ENCODE measurements at places on chromosomes 12 and 14.

DNA sequence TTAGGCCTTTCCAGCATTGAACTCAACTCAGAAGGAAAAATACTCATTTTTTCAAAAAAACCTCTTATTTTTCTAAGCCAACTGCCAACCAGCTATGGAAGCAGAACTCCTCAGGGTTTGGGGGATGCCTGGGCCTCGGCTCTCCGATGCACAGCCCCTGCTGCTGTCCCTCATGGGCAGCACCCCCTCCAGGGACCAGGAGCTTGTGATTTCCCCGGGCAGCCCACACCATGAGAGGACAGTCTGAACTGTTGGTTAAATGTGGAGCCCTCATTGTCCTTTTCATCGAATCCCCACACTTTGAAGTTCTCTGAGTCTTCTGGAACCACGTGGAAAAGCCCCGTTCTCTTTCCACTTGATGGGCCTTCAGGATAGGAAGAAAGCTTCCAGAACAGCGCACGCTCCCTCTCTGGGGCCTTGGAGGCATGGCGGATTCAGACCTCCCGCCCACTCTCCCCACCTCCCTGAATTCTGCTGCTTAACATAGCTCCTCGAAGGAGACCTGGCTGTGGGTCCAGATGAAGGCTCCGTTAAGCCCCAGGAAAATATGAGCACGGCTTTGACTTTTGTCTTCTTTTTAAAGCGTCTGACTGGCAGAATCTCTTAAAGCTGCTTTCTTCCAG, 156.6 kb downstream of the CALM1 start:
- DNase-seq, result no peak

GRCh38 chr12:24361877-24362580, 412.6 kb upstream of the SOX5 start:
- DNase-seq, result no peak

DNA sequence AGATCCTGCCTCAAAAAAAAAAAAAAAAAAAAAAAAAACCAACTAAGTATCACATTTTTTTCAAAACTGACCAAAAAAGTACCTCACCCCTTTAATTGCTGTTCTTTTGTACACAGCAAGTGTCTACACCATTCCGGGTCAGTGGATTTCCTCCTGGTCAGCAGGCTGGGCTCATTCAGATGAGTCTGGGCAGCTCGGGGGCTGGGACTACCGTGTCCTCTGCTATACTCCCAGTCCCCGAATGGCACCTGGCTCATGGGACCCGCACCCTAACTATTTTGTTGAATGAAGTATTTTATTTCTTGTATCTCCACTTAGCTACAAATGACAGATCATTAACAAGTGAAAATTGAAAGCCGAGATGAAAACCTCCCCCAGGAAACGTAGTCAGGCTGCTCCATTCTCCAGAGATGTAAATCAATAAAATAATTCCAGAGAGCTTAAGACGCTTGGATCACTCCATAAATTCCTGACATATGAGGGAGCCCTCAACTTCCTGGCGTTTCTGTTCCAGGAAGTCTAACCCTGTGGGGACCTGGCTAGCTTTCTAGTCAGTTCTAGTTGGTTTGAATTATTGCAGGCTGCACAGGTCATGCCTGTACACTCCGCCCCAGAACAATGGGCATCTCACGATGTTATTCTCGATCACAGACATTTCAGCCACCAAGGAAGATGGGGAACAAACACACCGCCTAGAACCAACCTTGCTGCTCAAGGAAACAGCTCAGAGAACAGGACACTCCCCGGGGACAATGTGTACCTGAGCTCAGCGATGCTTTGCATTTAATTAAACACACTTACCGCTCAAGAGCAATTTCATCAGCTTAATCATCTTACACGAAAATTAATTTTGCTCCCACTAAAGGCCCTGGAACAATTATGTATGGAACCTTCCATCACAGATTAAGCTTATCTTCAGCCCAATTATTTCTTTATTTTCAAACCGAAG, 76.3 kb downstream of the RIMBP2 start:
- DNase-seq, result no peak

- no peak for DNase-seq
Measured at GRCh38 chr14:48580692-48581091, 905.3 kb upstream of the MDGA2 start.

DNA sequence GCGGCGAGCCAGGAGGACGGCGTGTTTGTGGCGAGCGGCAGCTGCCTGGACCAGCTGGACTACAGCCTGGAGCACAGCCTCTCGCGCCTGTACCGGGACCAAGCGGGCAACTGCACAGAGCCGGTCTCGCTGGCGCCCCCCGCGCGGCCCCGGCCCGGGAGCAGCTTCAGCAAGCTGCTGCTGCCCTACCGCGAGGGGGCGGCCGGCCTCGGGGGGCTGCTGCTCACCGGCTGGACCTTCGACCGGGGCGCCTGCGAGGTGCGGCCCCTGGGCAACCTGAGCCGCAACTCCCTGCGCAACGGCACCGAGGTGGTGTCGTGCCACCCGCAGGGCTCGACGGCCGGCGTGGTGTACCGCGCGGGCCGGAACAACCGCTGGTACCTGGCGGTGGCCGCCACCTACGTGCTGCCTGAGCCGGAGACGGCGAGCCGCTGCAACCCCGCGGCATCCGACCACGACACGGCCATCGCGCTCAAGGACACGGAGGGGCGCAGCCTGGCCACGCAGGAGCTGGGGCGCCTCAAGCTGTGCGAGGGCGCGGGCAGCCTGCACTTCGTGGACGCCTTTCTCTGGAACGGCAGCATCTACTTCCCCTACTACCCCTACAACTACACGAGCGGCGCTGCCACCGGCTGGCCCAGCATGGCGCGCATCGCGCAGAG, 873 bp downstream of the PLXNC1 start:
- peak; percentile 23 for DNase-seq

GRCh38 chr12:110317911-110318310, 36.9 kb downstream of the ATP2A2 start:
- peak; percentile 17 for DNase-seq

DNA sequence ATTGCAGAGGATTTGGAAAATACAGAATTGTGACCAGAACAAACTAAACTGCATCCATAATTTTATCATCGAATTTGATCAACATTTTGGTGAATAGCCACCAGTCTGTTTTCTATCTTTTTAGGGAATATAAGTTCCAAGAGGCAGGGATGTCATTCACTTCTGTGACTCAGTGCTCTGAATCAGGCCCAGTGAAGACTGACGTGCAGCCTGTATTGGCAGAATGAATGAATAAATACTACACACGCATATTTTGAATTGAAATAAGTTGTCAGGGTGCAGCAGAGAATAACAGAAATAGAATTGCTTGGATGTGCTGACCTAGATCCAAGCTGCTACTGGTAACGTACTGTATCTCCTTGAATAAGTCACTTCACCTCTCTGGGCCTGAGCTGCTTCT, 1.3 kb upstream of the EMP1 start:
- no peak for DNase-seq

- DNase-seq, result no peak
Measured at GRCh38 chr14:102901633-102902032, 20.8 kb upstream of the AMN start.

DNA sequence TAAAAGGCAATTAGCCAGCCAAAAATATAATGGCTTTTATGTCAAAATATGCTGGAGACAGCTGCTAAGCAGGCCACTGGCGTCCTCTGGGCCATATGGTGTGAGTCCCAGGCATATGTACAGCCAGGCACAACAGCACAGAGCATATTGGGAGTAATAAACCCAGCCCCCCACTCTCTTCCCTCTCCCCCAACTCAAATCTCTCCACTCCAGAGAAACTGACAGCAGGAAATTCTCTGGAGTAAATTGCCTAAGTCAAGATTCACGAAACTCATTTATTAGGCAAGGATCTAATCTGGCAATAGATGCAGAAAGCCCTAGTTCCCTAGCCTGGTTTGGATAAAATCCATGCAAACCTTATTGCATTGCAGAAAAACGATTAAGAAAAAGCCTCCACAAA, 147.9 kb upstream of the SEL1L start:
- no peak for DNase-seq

- no peak for DNase-seq
Measured at GRCh38 chr14:76015191-76015590, 29.6 kb downstream of the IFT43 start.

DNA sequence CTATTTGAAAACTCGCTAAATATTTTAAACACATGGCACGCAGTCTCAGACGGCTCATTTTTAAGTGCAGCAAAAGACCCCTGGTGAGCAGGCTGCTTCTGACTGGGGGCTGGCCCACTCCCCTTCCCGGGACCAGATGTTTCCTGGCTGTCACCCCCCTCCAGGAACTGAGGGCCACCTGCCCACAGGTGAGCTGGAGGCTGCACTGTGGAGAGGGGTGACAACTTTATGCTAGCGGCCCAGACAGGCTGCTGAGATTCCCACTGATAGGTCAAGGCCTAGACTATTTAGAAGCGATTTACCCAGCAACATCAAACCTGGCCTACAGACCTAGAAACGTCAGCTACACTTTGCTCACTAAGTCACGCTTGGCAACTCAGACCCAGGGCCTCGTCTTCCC, 92.1 kb downstream of the BCL11B start:
- no peak for DNase-seq

GRCh38 chr12:98635657-98636323, 8.8 kb downstream of the IKBIP start:
- DNase-seq, result peak; percentile 63

DNA sequence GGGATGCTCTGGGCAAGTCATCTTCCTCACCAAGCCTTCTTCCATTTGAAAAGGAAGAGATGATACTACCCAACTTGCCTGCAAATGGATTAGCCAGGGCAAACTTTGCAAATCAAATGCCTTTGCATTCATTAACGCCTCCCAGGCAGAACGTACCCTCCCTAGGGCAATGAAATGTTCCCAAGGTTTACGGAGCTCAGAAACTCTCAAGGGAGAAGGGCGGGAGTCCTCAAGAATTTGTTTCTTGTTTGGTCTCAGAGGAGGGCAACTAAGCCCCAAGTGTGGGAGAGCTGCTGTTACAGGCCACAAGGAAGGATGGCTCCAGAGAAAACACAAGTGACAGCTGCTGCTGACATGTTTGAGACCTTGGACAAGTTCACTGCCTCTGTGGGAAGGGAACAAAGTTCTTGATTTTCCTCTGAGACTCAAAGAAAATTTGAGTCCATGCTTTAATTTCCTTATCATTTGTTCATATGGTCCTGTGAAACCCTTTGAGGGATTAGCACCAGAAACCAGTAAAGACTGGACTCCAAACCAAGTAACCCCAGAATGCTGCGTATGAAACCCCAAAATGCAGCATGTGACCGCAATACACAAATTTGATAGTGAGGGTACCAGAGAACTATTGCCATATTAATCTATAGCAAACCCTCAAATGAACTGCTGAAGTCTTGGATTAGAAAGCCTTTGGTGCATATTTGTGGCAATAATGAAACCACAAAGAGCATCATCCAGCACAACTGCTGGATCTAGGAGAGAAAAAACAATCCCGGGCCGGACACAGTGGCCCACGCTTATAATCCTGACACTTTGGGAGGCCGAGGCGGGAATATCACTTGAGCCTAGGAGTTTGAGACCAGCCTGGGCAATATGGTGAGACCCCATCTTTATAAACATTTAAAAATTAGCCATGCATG, 22.9 kb downstream of the SPTB start:
- no peak for DNase-seq

- no peak for DNase-seq
Measured at GRCh38 chr12:26749781-26750180, 83.2 kb downstream of the ITPR2 start.

DNA sequence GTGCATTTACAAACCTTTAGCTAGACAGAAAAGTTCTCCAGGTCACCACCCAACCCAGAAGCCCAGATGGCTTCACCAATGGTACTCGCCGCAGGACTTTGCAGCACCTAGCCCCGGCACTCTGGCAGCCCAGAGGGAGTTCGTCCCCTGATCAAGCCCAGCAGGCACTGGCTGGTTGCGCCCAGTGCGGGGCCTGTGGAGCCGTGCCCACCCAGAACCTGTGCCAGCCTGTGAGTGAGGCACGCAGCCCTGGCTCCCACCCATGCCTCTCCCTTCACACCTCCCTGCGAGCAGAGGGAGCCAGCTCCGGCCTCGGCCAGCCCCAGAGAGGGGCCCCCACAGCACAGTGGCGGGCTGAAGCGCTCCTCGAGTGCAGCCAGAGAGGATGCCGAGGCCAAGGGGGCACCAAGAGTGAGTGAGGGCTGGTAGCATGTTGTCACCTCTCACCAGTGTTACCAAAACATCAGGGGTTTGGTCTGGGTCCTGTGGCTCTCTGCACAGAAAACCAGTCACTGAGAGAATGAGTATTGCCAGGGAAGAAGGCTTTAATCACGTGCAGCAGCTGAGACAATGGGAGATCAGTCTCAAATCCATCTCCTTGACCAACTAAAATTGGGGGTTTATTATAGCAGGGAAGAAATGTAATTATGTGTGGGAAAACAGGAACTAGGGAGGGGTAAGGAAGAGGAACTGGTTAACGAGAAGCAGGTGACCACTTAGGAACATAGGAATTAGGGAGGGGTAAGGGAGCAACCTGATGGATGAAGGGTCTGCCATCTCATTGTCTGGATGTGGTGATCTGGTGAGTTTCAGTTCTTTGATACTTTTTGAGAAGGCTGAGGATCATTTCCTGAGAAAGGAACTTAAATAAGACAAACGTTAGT, 151.3 kb downstream of the NUBPL start:
- DNase-seq, result no peak

DNA sequence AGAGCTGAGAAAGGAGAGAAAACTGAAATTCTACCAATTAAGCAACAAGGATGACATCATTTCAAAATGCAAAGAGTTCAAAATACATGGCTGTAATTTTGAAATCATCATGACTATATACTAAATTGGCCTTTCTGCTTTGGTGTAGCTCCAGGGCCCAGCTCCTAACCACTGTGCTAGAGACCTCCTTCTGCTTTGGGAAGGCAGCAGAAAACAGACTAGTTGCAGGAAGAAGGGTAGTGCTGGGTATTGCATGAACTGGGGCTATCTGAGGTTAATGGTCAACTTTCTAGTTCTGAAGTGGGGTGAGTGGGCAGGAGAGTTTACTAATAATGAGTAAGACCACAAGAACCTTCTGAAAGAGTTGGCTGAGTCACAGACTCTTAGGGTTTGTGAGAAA, 66.2 kb downstream of the PTGER2 start:
- DNase-seq, result peak; percentile 36
